Activated T-cell treated with anti-CD3 and anti-CD28 coated beads, Interleukin-2, amount 50 U/mL, for 4 hours (primary cell): ENCODE measurements at places on chromosomes 16 and 17.

GRCh38 chr17:64534187-64534586 is 27.4 kb downstream of the CEP95 start:
- no peak for DNase-seq

DNA sequence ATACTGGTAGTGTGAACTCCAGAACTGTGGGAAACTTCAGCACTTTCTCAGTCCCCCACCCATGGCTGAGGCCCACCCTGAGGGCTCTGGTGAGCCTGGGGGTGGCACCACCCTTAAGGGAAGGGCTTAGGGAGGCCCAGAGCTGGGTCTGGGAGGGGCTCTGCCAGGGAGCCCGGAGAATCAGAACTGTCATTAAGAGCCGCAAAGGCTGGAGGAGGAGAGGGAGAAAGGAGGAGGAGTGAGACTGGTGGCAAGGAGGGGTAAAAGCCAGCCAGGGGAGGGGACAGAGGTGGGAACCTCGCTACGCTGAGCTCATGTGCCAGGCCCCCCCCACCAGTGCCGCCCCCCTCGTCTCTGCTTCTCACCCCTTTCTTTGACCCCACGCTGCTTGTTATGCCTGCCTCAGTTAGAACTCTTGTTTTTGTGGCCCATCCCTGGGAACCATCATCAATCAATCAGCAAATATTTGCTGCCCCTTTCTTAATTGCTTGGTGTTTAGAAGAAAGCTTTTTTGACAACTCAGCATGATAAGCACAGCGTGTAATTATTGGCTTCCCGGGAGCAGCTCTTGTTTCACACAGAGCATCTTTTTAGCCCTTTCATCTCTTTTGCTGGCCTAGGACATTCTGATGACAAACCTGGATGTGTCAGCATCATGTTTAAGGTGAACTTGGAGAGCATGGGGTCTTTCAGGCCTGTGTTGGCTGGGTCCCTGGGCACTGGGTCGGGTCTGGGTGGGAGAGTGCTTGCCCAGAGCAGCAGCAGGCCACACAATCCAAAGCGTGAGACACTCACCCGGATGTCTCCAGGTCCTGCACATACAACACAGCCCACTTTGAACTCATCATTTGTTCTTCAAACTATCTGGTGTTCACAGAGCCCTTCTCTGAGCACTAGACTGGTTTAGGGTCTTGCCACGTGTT is 77.7 kb downstream of the NETO2 start:
- DNase-seq: no peak

DNA sequence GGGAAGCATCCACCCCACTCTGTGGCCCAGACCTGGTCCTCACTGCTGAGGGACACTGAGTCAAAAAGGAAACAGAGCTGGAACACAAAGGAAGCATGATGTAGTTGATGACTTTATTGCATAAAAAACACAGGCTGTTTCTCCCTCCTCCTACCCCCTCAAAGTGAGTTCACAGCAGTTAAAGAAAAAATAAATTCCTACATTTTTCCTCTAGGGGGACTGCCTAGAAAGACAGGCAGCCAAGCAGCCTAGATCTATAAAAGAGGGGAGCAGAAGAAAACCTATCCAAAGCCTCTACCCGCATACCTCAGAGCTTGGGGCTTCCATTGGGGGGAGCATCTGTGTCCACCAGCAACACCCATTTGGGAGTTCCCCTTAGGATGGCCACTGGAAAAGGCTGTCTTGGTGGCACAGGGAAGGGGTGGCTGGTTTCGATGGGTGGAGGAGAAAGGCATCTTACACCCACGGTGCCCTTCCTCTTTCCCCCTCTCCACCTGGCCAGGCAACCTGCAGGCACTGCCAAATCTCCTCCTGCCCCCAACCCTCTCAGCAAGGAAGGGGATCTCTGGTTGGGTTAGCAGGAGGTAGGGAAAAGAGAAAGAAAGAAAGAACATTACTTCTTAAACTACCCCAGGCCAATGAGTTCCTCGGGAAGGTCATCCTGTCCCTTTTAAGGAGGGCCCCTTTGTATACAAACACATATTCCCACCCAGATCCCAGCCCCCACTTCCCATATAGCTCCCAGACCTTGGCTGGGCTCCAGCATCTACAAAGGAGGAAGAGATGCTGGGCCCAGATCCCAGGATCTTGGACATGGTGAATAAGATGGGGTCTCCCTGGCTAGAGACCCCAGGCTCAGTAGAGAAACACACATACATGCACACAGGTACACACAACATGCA is 4.0 kb upstream of the SCRN2 start:
- no peak for DNase-seq

DNA sequence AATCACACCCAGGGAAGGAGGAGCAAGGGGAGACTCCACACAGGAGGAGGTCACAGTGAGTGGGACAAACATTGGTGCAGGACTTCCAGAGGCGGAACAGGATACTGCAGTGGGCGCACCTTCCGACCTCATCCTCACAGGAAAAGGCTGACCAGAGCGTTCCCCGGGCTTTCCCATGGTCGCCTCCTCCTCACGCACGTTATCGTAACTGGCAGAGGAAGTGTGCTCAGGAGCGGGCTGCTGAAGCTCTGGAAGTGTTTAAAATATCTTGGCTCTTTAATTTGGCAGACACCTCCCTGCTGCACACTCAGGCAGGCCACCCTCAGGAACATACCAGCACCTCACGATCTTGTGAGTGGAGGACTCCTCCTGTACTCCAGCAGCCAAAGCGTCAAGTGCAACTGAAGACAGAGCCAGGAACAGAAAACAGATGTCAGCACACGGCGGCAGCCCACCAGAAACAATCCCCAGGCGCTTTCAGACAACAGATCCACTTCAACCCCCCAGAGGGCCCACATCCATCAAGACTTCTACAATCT is 17.5 kb downstream of the FANCA start:
- no peak for DNase-seq

DNA sequence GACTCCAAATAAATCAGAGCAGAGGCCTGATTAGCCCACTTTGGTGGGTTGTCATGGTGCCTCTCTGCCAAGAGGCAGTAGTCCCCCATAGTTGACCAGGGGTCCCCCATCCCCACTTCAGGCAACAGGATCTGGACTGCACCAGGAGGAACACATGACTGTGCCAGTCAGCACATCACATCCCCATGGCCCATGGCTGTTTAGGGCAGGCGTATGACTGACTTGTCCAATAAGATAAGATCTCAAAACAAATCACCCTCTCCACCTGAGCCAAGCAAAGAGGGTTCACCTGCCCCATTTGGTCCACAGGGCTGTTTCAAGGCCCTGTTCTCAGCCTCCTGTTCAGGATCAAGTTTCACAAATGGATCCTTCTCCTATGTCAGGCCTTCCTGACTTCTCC is 93.3 kb downstream of the C16orf78 start:
- no peak for DNase-seq

- no peak for DNase-seq
Measured at GRCh38 chr16:924063-924462, 46.7 kb downstream of the LMF1 start.

- no peak for DNase-seq
Measured at GRCh38 chr17:21303441-21304065, 19.0 kb downstream of the MAP2K3 start.

- DNase-seq: no peak
Measured at GRCh38 chr17:17071531-17072360, 29.5 kb downstream of the MPRIP start.

- no peak for DNase-seq
Measured at GRCh38 chr16:14240964-14241363, 169.8 kb downstream of the MRTFB start.

DNA sequence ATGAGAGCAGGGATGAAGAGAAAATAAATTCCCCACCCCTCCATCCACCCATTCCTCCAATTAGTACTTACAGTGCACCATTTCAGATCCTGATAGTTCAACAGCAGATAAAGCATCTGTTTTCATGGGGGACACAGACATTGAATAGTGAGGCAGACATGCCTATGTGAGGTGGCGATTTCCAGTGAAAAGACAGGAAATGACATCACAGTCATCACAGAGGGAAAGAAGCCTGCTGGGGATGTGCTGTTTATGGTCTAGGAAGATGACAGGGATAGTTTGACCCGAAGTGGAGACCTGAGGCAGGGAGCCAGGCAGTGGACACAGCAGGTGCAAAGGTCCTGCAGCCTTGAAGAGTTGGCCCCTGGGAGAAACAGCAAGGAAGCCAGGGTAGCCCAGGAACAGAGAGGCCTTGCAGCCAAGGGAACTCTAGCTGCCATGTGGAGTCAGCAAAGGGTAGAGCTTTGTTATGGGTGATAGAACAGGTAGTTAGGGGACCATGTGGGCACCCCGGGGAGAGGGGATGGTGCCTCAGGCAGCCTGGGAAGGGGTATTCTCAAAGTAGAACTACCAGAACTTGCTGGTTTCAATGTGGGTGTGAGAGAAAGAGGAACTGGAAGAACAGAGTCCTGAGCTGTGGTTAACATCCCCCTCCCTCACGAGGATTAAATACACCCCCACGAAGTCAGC is 256.6 kb downstream of the CPPED1 start:
- no peak for DNase-seq

- DNase-seq: peak; percentile 59
Measured at GRCh38 chr17:81241648-81242420, 2.7 kb downstream of the NDUFAF8 start.

- DNase-seq: no peak
Measured at GRCh38 chr17:76696763-76697701, 13.7 kb downstream of the MXRA7 start.

GRCh38 chr17:57670769-57671569 is 74.1 kb downstream of the CCDC182 start:
- no peak for DNase-seq

- DNase-seq: no peak
Measured at GRCh38 chr16:87276091-87276701, 41.0 kb downstream of the C16orf95 start.

GRCh38 chr17:80987941-80988461 is 3.6 kb upstream of the CHMP6 start:
- DNase-seq: no peak

GRCh38 chr17:73290399-73291259 is 21.2 kb downstream of the CDC42EP4 start:
- DNase-seq: no peak

DNA sequence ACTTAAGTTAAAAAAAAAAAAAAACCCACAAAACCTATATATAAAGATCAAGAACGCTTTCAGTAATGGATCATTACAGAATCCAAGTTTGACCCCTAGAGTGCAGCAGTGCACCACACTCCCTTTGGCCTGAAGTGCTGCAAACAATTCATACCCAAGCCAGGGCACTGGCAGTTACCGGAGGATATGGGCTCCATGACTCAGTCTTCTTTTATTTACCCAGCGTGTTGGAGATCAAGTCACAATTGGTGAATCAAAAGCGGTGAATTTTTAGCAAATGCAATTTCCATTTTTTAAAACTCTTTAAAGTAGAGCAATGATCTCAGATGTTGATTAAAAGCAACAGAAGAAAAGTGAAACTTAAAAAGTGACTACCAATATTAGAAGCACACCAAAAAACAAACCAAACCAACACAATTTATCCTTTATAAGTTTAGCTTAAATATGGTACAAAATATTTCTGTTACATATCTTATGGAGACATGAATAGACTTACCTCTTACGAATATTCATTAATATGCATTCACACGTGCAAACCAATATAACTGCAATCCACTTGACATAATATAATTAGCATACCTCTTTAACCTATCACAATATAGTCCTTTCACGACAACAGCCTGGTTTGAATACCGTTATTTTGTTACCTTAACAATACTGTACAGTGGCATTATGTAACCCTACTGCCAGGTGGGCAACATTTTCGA is 46.3 kb downstream of the ZNF652 start:
- peak; percentile 76 for DNase-seq

DNA sequence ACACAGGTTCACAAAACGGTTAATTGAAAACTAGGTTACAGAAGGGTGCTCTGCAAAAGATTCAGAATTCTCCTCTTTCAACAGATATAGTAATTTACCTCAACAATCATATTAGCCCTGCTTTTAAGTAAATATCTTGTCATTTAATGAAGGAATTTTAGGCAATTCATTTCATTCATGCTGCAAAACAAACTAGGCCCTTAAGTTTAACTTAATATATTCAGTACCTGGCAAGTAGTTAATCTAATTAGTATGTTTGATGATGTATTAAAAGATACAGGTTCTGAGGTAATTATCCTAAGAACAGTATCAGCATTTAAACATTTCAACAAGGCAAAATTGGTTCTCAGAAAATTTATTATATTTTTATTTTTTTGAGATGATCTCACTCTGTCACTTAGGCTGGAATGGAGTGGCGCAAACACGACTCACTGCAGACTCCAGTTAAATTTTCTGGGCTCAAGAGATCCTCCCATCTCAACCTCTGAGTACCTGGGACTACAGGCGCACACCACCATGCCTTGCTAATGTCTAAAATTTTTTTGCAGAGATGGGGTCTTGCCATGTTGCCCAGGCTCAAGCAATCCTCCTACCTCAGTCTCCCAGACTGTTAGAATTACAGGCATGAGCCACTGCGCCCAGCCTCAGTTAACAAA is 44.9 kb downstream of the SMURF2 start:
- DNase-seq: no peak

DNA sequence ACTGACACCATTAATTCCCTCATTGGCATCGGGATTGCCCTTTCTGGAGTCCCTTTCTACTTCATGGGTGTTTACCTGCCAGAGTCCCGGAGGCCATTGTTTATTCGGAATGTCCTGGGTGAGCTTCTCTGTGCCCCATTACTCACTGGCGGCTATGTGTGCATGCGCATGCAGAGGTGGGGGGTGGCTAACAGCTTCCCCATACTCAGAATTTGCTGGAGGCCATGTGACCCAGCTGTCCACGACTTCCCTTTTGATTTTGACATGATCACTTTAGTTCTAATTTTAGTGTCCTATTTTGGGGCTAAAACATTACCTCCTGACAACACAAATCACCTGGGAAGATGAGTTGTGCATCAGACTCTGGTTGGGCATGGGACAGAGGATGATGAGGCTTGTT is 14.1 kb downstream of the SLC7A6OS start:
- DNase-seq: no peak

DNA sequence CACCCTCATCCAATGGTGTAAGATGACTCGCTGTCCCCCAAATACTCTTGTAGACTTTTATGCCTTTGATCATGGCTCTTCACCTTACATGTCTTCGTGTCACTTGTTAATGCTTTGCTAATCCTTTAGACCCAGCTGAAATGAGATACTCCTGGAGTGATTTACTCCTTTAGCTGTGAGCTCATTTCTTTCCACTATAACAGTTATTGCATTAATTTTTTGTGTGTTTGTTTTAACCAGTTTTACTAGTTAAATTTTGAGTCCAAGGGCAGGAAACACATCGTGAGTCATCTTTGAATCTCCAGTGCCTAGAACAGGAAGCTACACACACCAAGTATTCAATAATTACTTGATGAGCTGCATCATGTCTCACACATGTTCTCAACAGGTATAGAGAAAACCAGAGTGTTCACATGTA is 6.5 kb upstream of the CTCF start:
- DNase-seq: no peak
